ENCODE measurements at places on chromosomes 12 and 14.

DNA sequence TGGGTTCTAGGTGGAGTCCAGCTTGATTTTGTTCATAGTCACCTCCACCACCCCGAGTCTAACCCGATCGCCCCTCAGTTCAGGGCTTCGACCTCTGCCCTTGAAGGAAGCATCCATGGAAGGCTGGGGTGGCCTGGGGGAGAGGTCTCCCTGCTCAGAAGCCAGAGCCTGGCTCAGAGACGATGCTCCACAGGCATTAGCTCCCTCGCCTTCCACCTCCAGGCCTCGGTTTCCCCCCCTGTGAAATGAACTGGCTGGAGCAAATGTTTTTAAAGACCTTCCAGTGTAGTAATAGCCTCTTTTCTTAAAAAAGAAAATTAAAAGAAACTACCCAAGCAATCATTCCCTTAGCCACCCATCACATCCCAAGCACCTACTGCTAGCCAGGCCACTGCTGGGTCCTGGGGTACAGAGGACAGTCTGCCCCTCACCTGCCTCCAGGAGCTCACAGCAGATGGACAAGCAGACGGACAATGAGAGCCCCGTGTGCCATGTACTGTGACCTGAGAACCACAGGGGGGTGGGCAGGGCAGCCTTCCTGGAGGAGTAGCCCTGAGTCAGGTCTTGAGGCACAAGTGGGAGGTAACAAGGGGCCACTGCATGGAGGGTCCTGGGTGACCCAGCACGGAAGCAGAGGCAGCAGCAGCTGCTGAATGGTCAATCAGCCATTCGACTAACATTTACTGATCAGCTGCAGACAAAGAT lies 42.3 kb upstream of the EML1 start:
- no peak for DNase-seq

- DNase-seq: no peak
Measured at GRCh38 chr14:32536175-32536574, 207.1 kb downstream of the AKAP6 start.

DNA sequence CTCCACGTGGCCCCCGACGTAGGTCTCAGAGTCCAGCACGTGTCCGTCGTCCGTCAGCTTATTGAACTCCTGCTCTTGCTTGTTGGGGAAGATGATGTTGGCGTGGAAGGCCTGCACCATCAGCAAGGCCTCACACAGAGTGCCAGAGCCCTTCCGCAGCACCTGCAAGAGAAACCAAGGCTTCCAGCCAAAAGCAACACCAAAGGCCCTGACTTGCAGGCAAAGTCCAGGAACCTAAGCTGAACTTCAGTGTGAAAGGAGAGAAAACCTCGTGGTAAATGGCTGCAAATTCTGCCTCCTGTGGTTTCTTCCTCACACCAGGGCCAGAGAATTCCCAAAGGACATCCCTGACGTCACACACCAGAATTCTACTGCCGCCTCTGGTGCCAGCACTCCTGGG lies 14.5 kb downstream of the POLE start:
- DNase-seq: no peak

GRCh38 chr12:40168001-40168400 lies 56.8 kb upstream of the LRRK2 start:
- DNase-seq: no peak

DNA sequence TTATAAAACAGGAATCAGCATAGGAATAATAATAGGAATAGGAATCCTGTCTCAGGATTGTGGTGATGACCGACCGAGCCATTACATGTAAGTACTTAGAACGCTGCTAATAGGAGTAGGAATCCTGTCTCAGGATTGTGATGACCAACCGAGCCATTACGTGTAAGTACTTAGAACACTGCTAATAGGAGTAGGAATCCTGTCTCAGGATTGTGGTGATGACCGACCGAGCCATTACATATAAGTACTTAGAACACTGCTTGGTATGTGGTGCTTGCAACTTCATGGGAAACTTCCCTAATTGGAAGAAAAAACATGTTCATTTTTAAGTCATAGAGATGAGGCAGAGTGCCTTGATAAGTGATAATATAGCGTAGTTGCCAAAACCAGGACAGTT lies 30.0 kb downstream of the ELK3 start:
- no peak for DNase-seq

- peak; percentile 54 for DNase-seq
Measured at GRCh38 chr12:42237052-42237852, 796 bp downstream of the YAF2 start.

DNA sequence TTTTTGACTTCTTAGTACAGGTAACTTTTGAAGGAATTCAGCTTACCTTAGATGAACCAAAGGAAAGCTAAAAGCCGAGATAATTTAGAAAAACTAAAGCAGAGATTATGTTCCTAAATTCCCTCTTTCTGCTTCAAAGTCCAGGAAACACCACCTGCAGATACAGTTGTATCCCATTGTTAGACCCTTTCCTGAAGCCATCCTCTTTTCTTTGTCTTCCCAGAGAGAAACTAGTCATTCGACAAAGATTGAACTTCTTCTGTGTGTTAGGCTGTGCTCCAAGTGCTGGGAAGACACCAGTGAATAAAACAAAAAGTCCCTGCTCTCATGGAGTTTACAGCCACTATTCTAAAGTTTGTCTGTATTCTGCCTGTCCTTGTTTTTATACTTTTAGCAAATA lies 29.3 kb downstream of the PPM1A start:
- DNase-seq: no peak

DNA sequence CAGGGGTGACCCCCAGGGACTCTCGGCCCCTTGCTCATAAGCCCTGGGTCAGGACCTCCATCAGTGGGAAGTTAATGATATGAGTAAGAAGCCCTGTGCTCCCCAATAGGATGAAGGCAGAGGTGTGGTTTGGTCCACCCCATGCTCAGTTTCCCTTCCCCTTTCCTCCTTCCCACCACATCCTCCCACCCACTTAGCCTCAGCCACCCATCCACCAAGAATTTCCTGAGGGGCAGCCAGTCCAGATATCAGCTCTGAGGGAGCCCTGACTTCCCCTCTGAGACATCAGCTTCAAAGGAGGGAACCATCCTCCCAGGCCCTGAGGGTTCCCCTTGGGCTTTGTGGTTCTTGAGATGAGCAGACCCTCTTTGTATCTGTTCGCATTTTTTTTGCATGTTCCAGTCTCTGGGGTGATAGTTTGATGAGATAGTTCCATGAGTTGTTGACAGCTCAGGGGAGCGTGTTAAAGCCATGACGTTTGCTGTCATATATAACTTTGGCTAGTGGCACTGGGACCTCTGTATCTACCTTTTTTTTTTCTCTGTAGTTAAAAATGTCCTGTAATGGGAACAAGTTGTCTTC lies 71.2 kb downstream of the LGMN start:
- DNase-seq: peak; percentile 61

GRCh38 chr14:76496595-76496994 lies 120.7 kb downstream of the ESRRB start:
- no peak for DNase-seq

DNA sequence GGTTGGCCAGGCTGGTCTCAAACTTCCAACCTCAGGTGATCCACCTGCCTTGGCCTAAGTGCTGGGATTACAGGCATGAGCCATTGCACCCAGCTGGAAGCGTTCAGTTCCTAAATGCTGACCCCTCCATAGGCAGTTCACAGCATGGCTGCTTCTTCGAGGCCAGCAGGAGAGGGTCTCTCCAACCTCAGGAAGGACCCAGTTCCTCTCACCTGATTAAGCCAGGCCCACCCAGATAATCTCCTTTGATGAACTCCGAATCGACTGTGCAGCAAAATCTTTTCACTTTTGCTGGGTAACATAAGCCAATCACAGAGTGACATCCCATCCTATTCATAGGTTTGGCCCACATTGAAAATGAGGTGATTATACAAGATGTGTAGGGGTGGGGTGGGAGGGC lies 165.1 kb downstream of the ADCK1 start:
- no peak for DNase-seq

- no peak for DNase-seq
Measured at GRCh38 chr12:131348231-131348630, 362.7 kb upstream of the SFSWAP start.

- no peak for DNase-seq
Measured at GRCh38 chr14:53929871-53930715, 26.5 kb downstream of the BMP4 start.

DNA sequence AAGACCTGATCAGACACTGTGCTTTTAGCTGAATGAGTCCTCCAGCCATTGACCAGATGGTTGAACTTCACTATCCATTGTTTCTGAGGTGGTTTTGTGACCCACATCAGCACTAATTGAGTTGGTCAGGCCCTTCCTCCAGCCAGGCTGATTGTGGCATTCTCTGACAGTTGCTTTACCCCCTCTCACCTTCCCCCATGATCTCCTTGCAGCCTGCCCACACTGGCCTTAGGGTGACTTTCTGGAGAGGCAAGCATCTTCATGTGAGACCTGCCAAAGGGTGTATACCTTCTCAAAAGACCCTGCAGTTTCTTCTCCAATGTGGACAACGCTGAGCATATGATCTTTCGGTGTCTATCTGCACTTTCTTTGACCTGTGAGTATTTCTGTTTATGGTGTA lies 83.9 kb downstream of the GPATCH2L start:
- DNase-seq: no peak

DNA sequence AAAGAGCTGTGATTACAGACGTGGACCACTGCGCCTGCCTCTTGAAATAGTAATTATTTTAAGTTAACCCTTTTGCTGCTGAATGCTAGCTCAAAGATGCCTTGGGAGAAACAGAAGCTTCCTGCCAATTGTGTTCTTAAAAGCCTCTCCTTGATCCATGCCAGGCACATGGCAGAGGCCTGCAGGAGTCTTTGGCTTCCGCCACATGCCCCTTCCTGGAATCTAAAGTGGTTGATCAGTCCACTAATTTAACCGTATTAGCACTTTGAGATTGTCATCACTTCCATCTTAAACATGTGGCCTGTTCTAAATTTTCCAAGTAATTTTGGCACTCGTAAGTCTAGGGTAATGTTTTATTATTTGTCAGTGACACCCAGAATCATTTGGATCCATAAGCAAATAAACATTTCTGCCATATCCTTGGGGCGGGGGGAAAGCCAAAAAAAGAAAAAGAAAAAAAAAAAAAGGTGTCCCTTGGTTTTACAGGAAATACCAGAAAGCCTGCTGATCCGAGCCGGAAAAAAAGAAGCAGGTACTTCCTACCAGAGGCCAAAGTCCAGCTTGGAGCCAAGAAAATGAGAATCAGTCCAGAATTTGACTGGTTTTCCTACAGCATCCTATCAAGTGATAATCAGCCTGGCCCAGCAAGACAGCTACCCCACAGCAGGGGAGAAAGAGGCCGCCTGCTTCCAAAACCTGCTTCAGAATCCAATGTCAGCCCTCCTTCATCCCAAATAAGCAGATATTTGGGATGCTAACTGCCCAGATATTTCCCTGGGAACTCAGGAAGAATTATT lies 104.8 kb downstream of the KCNK10 start:
- DNase-seq: no peak

GRCh38 chr12:97386133-97386581 lies 76.4 kb upstream of the RMST start:
- no peak for DNase-seq

- DNase-seq: no peak
Measured at GRCh38 chr12:28787151-28787550, 361.9 kb upstream of the FAR2 start.

GRCh38 chr14:96635850-96636249 lies 133.7 kb downstream of the PAPOLA start:
- no peak for DNase-seq

Measured in stimulated activated CD8-positive, alpha-beta memory T cell treated with anti-CD3 and anti-CD28 coated beads, Interleukin-4, amount 100 ng/mL, for 24 hours (primary cell).